NT2/D1 (cell line): ENCODE measurements at places on chromosomes 6 and 20.

- DNase-seq = no peak
Observed at GRCh38 chr6:34486106-34486740, 20.3 kb downstream of the PACSIN1 start.

GRCh38 chr6:10556589-10556988 is 35.4 kb downstream of the GCNT2 start:
- no peak for DNase-seq

GRCh38 chr20:46652699-46653098 is 1.4 kb upstream of the SLC13A3 start:
- DNase-seq = no peak

- DNase-seq = no peak
Observed at GRCh38 chr6:9628819-9629218, 786.1 kb downstream of the TFAP2A start.

DNA sequence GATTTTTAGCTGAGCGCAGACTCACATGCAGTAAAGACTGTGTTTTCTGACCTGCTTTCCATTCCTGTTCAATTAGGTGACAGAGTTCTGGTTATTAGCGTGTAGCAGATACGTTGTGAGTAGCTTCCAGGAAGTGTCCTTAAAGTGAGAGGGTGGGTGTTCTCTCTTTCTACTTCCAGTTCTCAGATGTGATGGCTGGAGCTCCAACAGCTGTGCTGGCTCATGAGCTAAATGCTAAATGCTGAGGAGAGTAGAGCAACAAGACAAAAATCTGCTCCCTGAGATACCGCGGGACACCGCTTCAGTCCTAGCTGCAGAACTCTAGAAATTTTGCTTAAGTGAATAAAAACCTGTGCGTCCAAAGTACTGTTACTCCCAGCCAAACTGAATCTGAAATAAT is 38.2 kb upstream of the FYN start:
- no peak for DNase-seq

GRCh38 chr6:35328108-35328723 is 14.1 kb upstream of the PPARD start:
- no peak for DNase-seq

- no peak for DNase-seq
Observed at GRCh38 chr20:43983359-43983758, 68.7 kb downstream of the TOX2 start.

GRCh38 chr6:111260570-111261298 is 173.4 kb downstream of the SLC16A10 start:
- DNase-seq = no peak

GRCh38 chr6:14676064-14676463 is 558.5 kb downstream of the CD83 start:
- DNase-seq = no peak

- no peak for DNase-seq
Observed at GRCh38 chr6:132733814-132734213, 20.0 kb upstream of the VNN1 start.
